ENCODE measurements at places on chromosomes 1 and 21.

DNA sequence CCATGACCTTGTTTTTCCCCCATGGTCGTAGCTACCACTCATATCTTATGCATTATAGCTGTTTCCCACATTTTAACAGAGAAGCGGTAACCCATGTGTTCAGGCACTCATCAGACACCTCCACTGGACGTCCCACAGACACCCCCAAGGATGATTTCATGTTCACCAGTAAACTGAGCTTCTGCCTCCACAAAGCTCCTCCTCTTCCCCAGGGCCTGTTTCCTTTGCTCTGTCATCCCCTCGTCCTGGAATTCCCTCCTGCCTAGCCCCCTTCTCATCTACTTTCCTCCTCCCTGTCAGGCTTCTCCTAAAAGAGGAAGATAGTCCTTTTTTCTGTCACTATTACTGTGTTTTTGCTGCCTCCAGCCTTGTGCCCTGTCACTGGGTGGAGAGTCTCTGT lies 111.2 kb downstream of the OMA1 start:
- no peak for DNase-seq

DNA sequence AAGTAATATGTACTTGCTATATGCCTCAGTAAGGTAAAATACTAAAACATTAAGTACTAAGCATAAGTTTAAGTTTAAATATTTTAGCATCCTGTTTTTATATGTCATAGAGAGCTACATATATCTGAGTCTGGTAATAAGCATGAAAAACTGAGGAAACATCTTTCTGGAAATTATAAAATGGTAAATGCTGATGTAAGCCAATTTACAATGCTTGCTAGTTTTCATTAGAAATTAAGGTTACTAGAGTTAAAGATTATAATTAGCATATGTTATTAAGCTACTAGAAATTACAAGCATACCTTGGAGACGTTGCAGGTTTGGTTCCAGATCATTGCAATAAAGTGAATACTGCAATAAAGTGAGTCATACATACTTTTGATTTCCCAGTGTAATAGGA lies 477.0 kb upstream of the LRRC7 start:
- no peak for DNase-seq

GRCh38 chr1:196078691-196079090 lies 529.5 kb downstream of the KCNT2 start:
- no peak for DNase-seq

DNA sequence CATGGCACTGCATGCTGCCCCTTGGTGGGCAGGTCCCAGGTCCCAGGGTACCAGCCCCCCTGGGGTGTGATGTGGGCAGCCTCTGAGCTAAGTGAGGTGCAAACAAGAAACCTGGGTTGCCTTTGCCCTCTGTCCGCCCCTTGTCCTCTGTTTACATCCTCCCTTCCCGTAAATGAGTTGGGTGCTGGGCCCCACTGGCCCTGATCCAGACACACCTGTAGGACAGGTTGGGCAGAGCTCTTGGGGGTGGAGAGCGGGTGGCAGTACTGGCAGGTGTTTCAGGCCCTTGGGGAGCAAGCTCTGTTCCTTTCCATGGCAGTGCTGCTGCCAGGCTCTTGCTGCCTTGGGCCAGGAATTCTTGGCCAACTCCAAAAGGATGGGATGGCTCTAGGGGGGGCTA lies 35.8 kb downstream of the ELF3 start:
- DNase-seq, result no peak

DNA sequence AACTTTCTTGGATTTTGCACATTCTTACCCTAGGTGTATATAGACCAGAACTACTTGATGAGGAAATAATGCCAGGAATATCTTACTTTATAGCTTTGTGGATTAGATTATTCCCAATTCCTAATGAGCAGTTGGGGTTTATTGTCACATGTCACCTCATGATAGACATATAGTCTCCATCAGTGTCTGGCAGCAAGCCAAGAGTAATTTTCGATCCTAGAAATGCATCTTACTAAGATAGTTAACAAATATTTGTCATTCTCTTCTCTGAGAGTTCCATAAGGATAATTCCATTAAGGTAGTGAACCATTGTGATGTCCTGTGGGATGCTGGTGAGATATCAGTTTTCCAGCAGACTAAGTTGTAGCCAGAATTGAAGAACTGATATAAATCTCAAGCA lies 1282.9 kb upstream of the B3GALT2 start:
- no peak for DNase-seq

DNA sequence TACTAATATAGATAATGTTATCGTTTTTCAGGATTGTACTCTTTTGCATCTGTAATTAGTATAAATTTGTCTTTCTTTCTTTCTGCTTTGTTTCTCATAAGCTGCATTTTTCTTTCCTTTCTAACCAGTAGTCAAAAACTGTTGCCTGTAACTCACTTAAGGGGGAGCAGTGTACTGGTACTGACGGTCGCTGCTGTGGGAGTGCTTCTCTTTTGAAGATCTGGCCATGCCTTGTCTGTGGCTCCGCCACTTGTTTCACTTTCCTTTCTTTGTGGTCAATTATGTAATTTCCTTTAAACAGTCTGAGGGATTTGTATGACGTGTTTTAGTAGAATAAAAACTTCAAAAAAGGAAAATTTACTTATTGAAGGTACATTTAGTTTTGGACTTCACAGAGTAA lies 37.0 kb downstream of the MIA3 start:
- no peak for DNase-seq

DNA sequence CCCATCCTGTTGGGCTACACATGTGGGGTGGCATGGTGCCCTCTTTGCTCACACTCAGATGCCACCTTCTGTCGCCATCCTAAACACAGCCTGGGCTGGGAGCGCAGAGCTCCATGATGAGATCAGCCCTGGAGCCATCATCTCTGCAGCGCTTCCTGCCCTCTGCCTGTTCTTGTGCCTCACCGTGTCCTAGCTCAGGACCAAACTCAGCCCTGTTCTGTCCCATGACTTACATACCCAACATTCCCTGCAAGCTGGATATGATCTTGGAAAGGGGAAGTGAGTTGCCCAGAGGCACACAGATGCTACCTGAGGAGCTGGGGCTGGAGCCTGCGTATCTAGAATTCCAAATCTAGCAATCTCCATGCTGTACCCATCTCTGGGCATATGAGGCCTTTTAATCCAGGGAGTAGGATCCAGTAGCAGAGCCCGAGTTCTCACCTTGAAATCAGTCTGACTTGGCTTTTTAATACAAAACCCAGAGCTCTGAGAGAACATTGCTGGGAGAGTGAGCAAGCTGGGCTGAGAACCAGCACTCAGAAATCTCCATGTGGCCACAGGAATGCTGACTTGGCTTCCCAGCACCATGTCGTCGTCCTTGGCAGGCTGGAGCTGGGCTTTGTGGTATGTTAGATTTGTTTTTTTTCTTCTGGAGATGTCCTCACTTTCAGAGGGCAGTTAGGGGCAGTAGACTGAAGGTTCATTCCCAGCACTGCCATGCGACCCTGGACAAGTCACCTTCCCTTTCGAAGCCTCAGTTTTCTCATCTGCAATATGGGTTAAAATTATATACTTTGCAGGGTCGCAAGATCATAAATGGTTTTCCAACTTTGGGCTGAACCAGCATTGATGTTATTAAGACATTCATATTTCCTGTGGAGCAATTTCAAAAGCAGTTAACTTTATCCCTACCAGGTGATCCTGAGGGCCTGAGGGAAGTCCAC lies 2.6 kb downstream of the ALPL start:
- DNase-seq, result no peak

GRCh38 chr1:8858888-8859706 lies 19.4 kb downstream of the ENO1 start:
- no peak for DNase-seq

DNA sequence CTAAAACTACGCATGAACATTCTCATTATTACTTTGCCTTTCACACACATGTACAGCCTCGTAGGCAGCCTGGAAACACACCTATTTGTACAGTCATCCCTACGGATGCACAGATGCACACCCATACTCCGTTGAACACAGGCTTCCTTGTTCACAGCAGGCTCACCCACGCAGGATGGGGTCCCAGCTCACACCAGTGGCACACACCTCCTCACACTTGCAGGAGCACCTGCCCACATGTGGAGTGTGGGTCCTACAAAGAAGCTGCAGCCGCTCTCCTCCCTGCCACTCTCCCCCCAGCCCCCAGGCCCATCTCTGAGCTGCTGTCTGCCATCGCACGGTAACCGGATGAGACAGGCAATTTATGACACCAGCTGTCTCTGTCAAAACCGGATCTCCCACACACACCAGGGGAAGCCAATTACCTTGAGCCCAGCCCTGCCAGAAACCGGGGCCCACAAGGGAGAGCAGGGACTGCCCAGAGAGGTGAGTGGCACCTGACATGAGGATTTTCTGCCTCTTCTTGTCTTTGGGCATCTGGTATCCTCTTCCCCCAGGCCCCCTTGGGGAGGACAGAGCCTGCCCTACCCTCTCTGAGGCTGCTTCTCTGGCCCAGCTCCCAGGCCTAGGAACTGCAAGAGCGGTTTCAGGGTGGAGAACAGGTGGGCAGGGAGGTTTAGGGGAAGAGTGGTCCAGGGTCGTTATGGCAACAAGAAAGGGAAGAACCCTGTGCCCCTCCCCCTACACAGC lies 175.4 kb downstream of the IGSF21 start:
- DNase-seq, result no peak

DNA sequence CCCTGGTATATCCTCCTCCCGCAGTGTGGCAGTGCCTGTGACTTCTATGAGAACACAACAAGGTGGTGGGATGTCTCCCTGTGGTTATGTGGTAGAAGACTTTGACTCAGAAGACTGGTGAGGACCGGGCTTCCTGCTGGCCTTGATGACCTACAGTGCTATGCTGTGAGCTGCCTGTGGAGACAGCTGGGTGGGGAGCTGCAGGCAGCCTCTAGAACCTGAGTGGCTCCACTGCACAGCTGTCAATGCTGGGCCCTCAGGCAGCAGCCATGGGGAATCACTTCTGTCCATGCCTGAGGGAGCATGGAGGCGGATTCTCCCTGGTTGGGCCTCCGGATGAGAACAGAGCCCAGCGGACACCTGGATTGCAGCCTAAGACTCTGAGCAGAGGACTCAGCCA lies 14.9 kb downstream of the SLC1A7 start:
- no peak for DNase-seq

GRCh38 chr1:95041491-95042165 lies 31.1 kb downstream of the ALG14 start:
- peak; percentile 73 for DNase-seq

GRCh38 chr1:169812131-169812530 lies 17.4 kb upstream of the METTL18 start:
- DNase-seq, result no peak

DNA sequence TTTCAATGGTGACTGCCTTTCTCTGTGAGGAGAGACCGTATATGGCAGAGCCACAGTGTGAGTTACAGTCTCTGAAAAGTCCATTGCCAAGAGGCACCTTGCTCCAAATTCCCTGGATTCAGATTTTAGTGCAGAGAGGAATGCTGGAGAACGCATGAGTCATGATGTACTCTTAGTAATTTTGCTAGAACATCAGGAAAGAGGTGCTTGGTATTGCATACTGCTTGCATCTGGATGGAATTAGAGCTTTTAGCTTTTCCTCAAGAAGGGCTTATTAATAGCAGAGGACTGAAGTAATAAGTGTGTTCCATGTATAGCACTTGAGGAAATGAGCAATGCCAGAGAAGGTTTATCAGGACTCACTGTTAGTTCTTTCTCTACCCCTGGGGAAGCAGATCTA lies 40.5 kb upstream of the AKT3 start:
- DNase-seq, result no peak

DNA sequence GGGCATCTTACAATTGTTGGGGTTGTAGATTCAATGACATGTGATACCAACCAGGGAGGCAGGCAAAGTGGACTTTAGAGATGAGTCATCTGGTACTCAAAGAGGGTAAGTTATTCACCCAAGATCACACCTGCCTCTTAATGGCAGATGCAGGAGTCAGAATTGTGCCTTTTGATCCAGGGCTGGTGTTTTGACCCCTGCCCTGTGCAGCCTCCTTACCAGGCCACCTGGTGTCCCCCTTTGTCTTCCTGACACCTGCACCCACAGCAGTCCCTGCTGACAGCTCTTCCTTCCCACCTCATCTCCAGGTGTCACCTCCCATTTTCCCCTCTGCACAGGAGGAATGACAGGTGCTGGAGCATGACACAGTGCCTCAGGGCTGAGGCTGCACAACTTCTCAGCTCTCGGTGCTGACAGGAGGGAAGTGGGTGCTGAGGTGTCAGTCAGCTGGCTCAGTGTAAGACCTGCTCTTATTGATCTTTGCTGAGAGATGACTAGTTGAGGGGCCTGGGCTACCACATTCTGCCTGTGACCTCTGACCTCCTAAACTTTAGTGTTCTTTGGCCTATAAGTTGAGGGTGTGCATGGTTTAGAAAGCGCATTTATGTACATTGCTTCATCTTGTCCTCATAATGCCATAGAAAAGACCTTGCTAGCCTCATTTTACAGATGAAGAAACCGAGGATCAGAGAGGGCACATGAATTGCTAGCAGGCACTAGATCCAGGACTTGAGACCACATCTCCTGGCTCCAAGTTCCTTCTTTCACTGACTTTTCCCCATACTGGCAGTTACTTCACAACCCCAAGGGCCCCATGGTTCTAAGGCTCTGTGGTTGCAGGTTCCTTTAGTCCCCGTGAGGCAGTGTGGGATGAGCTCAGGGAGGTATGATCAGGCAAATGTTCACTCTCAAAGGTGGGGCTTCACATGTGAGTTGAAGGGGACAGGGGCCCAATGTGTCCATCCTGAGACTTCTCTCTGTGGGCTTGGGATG lies 31.3 kb downstream of the CACNA1E start:
- no peak for DNase-seq

DNA sequence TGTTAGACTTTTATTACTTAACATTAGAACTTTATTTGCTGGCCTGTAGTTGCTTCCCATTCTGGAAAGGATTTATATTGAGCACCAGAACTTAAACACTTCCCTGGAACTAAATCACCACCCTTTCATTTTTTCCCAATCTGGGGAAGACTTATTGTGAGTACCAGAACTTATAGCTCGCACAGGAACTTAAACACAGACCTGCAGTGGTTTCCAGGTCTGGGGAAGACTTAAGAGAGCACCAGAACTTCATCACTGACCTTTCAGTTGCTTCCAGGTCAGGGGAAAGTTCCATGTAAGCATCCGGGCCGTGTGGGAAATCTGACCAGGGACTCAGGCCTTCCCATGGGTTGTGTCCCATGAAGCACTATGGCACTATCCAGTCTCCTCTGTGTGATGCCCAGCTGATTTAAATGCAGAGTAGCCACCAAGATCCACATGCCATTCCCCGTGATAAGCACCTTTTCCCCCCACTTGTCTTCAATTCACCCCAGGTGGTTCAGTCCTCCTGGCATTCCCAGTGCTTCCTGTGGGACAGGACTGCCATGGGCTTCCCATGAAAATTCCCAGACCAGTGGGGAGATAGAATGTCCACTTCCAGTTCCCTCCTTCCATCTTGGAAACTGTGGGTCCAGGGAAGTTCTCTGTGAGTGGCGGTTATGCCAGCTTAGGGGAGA lies 48.9 kb downstream of the C4BPA start:
- DNase-seq, result no peak
